Activated CD4-positive, alpha-beta memory T cell treated with anti-CD3 and anti-CD28 coated beads for 36 hours (primary cell): ENCODE measurements at places on chromosomes 3 and 15. TPM values are rescaled to one million over a fixed set of nuclear protein-coding genes. Genes with fewer than 3 reads are reported as not detected.

DNA sequence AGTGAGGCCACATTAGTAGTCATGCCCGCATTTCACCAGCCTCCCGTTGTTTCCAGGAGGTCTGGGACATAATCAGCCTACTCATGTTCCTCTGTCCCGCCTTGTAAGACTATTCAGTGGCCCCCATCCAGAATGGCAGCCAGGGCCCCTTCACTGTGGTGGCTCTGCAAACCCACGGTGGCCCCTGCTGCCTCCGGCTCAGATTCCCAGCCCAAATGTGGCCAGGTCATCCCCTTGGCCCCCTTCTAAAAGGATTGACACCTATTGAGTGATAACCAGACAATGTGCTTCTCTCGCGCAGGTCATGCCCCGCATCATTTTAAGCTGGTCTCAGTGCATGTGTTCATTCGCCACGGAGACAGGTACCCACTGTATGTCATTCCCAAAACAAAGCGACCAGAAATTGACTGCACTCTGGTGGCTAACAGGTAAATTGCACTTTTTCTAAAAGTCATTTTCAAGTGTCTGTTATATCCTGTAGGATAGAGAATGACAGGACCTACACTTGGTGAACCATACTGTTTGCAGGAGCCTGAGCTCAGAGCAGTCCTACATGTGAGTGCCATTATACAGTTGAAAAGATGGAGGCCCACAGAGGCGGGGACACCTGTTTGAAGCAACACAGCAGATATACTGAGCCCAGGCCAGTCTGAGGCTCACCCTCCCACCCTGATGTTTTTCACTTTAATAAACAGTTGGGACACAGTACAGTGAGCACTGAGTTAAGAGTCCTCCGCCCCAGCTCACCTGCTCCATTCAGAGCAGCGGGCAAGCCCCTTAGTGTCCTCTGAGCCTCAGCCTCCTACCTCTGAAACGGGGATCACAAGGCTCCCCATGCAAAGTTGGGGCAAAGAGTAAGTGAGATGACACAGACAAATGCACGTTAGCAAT, 47.7 kb downstream of the PXYLP1 start:
- no peaks in the 10 kb centered on the region for H3K27me3 ChIP-seq
- H3K27ac ChIP-seq, result no peak overlapping the region
- peaks cover 5% of the 10 kb centered on the region for H3K36me3 ChIP-seq
- H3K4me1 ChIP-seq, result peaks cover 20% of the 10 kb centered on the region

MYO5C gene
- total RNA-seq, result 0.27 TPM

- no peaks in the 10 kb centered on the region for H3K36me3 ChIP-seq
- H3K4me1 ChIP-seq, result no peaks in the 10 kb centered on the region
- no peak overlapping the region for H3K4me3 ChIP-seq
- no peak for DNase-seq
Measured at GRCh38 chr3:55805169-55805568, 318.1 kb upstream of the WNT5A start.

GOLGA6L7 gene
- total RNA-seq, result not detected

DNA sequence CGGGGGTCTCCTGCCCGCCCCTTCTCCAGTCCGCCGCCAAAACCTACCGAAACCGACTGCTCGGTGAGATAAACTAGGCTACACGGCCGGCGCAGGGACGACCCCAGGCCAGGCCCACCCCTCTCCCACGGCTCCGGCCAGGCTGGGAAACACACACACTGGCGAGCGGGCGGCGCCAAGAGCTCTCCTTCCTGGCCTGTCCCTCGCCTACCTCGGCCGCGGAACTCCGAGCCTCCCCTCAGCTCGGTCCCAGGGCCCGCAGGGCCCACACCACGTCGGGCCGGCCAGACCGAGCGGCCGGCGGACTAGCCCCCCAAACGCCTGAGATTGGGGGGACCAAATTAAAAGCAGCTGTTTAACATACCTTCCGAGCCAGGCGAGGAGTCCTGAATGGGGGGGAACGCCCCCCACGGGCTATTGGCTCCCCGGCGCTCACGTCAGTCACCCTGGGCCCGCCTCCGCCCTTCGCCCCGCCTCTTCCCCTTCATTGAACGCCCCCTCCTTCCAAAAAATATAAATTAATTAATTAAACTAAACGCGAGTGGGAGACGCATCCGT, 4.0 kb upstream of the SIN3A start:
- no peaks in the 10 kb centered on the region for H3K36me3 ChIP-seq
- peaks cover 10% of the 10 kb centered on the region for H3K4me1 ChIP-seq
- peak; percentile 93 for DNase-seq
- H3K4me3 ChIP-seq, result peak overlapping the region; percentile 87
- H3K27ac ChIP-seq, result peak overlapping the region; percentile 94
- no peaks in the 10 kb centered on the region for H3K27me3 ChIP-seq
